ENCODE measurements at places on chromosomes 3 and 15.
A peak's percentile ranks its signal among the peaks of the same experiment; 100 is the strongest.

DNA sequence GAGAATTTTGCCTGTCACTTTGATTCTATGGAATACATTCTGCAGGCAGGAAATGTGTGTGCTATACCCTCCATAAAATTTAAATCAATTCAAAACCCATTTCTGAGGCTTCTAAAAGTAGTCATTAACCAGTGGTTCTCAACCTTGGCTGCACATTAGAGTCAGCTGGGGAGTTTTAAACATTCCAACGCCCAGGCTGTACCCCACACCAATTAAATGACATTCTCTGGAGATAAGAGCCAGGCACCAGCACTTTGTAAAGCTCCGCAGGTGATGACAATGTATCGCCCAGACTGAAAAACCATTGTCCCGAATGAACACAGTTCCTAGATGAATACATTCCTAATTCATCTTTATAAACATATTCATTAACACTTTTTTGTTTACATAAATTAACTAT lies 110.6 kb upstream of the MB21D2 start:
- DNase-seq, result no peak

DNA sequence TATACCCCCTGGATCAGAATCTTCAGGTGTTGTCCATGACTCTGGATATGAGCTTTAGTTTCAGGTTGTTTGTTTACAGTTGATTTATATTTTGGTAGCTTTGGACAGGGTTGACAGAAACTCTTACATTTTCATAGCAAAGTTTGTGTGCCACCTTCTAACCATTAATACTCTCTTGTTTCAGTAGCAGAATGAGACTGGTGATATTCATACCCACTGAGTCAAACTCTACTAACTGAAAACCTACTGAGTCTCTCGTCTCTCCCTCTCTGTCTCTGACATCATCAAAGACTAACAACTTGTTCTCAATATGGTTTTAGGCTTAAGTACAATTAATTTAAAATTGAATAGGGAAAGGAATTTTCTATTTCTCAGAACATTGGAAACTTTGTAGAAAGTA lies 282.3 kb downstream of the CNTN6 start:
- DNase-seq, result no peak

DNA sequence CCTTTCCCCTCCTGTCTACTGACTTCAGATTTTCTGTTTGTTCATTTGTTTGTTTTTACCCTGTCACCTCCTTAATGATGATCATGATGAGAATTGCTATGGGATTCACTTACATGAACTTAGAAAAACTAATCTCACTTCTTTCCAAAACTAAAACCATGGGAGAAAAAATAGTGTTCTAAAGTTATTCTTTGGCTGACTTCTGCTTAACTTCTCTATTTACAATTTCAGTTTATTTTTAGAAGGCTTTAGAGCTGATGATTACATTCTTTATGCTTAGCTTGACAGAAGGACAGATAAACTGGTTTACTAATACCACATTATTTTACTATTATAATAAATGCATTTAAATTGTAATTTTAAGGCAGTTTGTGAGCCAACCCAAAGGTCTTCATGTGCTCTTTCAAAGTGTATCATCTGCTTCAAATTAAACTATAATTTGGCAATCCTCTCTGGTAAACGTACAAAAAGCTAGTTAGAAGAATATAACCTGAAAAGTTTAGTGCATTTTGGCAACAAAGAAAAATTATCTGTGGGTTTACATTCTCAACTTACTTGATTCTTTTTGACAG lies 676.8 kb upstream of the UBE2E2 start:
- DNase-seq, result no peak

DNA sequence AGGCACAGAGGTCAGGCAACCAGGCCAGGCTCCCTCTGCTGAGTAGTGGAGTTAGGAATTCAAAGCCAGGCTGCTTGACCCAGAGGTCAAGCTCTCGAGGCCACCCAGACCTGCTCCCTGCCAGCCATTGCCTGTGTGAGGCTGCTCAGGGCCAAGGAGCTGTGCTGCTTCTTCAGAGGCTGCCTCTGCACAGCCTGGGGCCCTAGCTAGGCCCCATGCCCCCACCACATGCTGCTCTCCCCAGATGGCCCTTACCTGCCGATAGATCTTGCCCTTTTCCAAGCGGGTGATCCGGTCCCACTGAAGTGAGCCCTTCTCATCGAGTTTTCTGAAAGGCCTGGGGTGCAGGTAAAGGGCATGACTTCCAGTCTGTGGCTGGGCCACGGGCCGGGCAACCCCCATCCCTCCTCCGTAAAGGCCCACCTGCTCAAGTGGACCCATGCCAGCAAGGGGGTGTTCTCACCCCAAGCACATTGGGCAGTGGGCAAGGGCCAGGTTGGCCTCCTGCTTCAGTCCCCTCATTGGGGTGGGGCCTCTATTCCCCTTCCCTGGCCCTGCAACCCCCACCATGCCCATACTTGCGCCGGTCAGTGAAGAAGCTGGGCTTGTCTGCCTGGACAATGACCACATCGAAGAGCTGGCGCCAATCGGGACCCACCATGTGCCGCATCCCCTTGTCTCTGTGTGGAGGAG lies 6.5 kb downstream of the NT5DC2 start:
- peak; percentile 25 for DNase-seq

DNA sequence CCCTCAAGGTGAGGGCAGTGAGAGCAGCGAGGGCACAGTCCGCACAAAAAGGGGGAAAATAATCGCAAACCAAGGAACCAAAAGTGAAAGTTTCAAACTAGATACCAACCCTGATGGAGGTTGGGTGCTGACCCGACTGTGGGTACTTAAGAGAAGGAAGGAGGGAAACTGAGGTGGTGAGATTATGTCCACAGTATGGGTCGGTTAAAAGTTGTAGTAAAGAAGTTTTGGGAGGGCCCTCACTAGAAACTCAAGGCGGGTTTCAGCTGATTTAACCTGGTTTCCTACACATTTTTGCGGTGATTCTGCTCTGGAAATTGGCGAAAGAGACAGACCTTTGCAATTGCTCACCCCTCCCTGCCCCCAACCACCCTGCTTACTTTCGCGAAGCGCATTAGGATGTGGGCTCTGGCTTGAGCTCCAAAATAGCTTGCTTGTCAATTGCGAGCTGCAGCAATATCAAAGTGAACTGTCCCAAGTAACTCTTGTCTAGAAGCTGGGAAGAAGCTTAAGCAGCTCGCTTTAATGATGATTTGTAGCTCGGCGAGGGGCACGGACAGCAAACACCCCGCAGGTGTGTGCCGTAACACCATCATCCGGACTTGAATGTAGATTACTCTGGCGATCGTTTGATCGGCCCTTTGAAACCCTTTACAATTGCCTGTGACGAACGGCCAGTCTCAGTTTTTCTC lies 15.8 kb downstream of the SOX2 start:
- DNase-seq, result no peak

DNA sequence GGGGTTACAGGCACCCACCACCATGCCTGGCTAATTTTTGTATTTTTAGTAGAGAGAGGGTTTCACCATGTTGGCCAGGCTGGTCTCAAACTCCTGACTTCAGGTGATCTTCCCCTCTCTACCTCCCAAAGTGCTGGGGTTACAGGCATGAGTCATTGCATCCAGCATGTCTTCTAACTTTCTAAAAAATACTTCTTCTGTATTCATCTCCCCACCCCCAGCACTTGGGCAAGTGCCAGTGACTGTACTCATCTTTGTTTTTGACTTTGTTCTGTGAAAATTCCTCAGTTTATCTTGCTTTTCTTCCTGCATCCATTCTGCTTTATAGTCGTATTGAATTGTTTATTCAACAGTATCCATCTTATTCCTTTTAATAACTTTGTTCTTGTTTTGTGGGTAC lies 47.6 kb downstream of the ARIH1 start:
- DNase-seq, result no peak

DNA sequence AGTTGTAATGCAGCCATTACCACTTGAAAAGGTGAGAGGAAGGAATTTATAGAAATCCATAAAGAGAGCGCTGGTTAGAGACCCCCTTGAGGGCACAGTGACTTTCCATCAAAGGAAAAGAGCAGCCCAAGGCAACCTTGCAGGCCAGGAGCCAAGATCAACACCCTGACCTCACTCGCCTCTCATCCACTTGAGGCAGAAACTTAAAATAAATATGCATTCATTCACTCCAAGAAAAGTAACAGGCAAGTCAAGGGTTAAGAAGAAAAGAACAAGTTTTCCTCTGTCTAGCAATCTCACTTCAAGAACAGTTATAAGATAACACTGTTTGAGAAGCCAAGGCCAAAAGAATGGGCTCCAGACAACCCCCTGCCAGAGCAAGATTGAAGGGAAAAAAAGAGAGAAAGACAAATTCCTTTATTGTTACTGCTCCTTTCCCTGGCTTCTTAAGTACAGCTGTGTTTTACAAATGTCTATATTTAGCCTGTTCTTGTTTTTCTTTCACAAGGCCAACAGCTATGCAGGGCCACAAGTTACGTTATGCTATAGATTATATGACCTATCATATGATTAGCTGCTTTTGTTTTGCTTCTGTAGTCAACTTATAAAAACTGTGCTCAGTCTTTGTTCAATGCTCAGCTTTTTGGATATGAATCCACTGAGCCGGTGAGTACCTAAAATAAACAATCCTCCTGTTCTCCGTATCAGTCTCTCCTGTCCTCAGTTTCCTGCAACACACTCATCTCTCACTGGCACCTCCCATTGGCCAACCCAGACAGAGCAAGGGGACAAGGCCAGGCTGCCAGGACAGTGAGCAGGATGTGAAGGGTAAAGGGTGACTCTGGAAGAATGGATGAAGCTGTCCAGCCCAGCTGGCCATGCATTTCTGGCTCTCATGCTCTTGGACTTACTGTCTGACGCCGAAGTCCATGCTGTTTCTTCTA lies 15.8 kb upstream of the SSUH2 start:
- no peak for DNase-seq

GRCh38 chr3:3705090-3705775 lies 94.0 kb upstream of the LRRN1 start:
- DNase-seq, result peak; percentile 15

DNA sequence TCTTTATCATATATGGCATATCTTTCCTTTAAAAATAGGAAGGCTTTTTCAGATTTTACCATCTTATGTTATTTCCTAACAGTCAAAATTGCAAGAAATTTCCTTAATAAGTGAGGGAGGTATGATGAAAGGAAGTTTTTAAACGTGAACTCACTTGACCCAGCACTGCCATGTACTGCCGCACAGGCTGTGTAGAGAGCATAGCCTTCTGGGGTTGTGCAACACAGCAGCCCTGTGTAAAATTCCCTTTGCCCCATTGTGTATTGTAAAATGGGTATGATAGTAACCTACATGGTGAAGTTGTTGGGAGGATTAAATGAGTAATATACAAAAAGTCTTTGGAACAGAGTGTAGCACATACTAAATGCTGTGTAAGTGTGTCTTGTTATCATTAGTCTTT lies 78.6 kb downstream of the PEX5L start:
- no peak for DNase-seq

DNA sequence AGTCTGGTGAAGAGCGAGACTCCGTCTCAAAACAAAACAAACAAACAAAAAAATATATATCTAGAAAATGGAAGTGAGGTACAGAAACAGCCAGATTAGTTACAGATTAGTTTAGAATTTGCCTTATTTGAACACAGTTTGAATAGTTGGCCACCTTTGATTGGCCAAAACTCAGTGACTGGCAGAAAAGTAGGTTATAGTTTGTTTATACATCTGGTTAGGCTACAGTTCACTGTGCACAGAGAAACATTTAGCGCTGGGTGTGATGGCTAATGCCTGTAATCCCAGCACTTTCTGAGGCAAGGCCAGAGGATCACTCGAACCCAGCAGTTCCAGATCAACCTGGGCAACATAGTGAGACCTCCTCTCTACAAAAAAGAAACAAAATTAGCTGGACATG lies 51.7 kb downstream of the LDHAL6B start:
- no peak for DNase-seq

DNA sequence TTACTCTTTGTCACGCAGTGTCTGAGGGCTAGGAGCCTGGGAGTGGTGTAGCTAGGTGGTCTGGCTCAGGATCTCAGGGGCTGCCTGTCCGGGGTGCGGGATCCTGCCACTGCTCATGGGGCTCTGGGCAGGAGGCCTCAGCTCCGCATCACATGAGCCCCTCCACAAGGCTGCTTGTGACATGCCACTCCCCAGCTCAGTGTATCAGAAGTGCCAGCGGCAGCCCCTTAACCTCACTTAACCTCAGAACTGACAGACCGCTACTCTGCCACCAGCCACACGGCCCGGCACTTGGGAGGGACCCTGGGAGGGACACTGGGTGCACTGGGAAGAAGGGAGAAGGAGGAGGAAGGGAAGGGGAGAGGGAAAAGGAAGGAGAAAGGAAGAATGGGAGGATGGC lies 87.9 kb downstream of the FBLN2 start:
- no peak for DNase-seq

DNA sequence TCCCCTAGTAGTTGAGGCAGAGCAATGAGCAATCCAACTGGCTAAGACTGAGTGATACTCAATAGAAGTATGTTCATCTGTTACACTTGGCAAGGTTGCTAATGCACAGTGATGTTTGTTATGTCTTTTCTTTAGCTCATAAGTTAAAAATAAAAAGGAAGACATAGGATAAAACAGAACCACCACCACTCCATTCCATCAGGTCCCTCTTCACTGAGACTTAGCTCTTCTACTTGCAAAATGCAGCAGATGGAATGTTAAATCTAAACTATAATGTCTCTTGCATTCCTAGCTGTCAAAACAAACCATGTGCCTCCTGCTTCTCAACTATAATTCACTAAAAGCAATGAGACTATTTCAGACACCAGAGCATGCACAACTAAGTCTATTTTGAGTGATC lies 265.6 kb upstream of the UBE2E2 start:
- no peak for DNase-seq

GRCh38 chr3:19702416-19703078 lies 231.5 kb downstream of the EFHB start:
- no peak for DNase-seq

- no peak for DNase-seq
Measured at GRCh38 chr15:79874242-79874641, 22.6 kb downstream of the MTHFS start.

GRCh38 chr15:26702381-26702780 lies 70.5 kb downstream of the GABRB3 start:
- no peak for DNase-seq

GRCh38 chr3:9316881-9317361 lies 45.9 kb upstream of the THUMPD3 start:
- DNase-seq, result peak; percentile 57

DNA sequence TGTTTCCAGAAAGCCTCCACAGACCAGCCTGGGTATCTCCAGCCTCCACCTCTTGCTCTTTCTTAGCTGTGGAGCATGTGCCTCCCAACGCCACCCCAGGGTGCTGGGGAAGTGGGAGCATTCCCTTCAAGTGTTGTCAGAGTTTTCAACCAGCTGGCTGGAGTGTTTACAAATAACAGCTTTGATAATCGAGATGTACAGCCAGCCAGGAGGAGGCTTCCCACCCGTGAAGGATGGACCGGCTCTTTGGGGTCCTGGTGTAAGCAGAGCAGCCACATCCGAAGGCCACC lies 8.5 kb upstream of the OXTR start:
- no peak for DNase-seq
